Naive thymus-derived CD8-positive, alpha-beta T cell (primary cell): ENCODE measurements at places on chromosomes 13 and 19.

GRCh38 chr19:23002690-23003422 is at the start of gene ZNF728:
ZNF728 (minus strand) TSS chr19:23003176; CDS start chr19:23003030, 146 bp downstream.
- peaks cover 20% of the 10 kb centered on the region for H3K36me3 ChIP-seq
- H3K4me1 ChIP-seq: peaks cover 2% of the 10 kb centered on the region
- no peak within 1 kb of the TSS for H3K4me3 ChIP-seq

GRCh38 chr19:15911599-15912235 is 13.8 kb upstream of the CYP4F2 start:
- H3K27ac ChIP-seq: no peak overlapping the region
- no peak for DNase-seq
- peaks cover 11% of the 10 kb centered on the region for H3K36me3 ChIP-seq
- H3K27me3 ChIP-seq: peaks cover 45% of the 10 kb centered on the region
- H3K4me3 ChIP-seq: no peak overlapping the region
- H3K4me1 ChIP-seq: peaks cover 3% of the 10 kb centered on the region

DNA sequence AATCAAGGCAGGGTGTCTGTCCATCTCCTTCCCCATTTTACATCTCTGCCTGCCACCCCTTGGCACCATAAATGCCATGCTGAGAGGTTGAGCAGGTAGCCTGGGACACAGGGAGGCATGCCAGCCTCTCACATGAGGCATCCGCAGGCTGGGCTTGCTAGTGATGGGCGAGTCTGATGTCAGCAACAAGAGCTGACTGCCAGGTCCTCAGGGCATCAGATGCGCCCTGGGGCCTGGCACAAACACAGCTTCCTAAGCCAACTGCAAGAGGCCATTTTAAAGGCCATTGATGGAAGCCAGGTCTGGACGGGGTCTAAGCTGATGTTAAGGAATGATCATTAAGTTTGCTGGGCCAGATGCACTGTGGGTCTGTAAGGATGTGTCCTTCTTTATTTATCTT is 34.6 kb downstream of the MYH14 start:
- no peaks in the 10 kb centered on the region for H3K36me3 ChIP-seq
- peaks cover 29% of the 10 kb centered on the region for H3K27me3 ChIP-seq
- H3K4me1 ChIP-seq: no peaks in the 10 kb centered on the region
- no peak overlapping the region for H3K4me3 ChIP-seq

DNA sequence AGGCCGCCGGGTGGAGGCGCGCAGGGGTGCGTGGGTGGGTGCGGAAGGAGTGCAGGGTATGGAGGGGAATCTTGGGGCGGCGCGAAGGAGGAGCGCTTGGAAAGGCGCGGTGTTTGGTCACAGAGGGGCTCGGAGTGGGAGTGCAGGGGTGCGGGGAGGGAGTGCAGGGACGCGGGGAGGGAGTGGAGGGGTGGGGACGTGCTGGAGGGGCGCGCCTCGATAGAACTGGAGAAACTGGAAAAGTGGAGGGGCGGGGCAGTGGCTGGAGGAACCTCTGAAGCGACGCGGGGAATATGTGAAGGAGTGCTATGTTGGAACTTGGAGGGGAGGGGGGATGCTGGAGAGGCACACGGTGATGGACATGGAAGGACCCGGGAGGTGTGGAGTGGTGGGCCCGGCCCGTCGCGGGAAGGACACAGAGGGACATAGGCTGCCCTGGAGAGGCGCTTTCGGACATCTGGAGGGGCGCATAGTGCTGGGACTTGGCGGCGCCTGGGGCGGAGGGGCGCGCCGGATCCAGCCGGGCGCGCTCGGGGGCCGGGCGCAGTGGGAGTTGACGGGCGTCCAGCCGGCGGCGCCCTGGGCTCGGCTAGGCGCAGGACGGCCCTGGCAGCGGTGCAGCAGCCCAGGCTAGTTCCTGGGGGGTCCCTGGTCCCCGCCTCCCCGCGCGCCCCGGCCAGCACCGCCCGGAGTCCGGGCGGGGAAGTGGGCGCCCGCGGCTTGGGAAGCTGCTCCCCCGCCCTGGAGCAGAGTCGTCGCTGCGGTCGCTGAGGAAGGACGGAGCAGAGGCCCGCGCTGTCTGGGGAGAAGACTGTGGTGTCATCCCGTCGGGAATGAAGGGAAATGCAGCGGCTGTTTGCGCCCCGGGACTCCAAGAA is 20.8 kb upstream of the SGCG start:
- H3K27me3 ChIP-seq: peaks cover 31% of the 10 kb centered on the region
- peaks cover 2% of the 10 kb centered on the region for H3K4me1 ChIP-seq
- no peaks in the 10 kb centered on the region for H3K36me3 ChIP-seq
- DNase-seq: no peak
- no peak overlapping the region for H3K4me3 ChIP-seq

DNA sequence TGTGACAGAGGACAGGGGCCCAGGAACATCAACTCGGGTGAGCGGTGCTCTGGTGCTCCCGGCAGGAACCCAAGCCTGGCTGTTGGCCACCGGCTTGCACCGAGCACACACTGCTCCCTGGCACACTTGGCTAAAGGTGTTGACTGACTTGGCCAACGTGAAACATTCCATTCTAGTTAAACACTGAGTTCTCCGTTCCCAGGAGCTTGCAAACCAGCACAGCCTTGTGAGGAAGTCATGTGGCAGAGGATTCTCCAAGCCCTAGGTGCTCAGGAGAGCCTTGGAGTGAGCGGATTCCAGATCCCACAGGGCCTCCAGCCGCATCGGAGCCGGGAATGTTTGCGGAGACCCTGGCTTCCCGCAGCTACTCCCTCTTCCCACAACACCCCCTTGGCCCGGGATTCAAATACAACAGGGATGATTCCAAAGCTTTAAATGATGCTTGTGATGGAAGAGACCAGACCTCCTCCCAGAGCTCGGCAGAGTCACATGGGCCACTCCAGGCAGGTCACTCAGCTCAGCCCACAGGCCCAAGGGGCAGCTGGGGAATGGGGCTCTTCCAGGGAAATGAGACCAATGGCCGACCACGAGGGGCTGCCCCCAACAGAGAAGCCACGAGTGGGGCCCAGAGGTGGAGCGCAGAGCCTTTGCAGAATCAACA is 2.9 kb downstream of the C13orf46 start:
- H3K4me3 ChIP-seq: peak overlapping the region; percentile 20
- H3K36me3 ChIP-seq: peaks cover 3% of the 10 kb centered on the region
- H3K27me3 ChIP-seq: no peaks in the 10 kb centered on the region
- DNase-seq: no peak
- peak overlapping the region; percentile 86 for H3K27ac ChIP-seq

GRCh38 chr13:97387890-97388289 is 46.1 kb upstream of the RAP2A start:
- H3K27me3 ChIP-seq: no peaks in the 10 kb centered on the region
- no peak for DNase-seq
- no peak overlapping the region for H3K27ac ChIP-seq

DNA sequence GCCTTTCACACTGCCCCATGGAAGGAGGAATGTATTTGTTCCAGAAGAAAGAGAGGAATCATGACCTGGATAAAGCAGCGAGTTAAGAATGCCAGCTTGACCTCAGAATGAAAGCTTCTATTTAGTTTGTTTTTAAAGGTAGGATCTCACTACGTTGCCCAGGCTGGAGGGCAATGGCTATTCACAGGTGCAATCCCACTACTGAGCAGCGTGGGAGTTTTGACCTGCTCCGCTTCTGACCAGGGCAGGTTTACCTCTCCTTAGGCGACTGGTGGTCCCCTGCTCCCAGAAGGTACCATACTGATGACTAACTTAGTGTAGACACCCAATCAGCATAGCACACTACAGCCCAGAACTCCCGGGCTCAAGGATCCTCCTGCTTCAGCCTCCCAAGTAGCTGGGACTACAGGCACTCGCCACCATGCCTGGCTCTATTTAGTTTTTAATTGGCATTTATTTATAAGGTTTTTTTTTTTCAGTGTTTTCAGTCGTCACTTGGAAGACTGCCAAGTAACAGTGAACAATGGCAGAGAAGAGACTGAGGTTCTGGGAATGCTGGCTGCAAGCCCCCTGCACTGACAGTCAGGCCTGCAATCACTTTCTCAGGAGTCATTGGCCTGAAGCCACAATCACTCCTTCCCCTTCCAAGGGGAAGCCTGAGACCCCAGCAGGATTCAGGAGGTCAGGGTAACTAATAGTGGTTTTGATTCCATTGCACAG is 73.1 kb downstream of the EPS15L1 start:
- H3K27ac ChIP-seq: peak overlapping the region; percentile 60
- no peaks in the 10 kb centered on the region for H3K27me3 ChIP-seq
- H3K4me1 ChIP-seq: peaks cover 2% of the 10 kb centered on the region
- no peak overlapping the region for H3K4me3 ChIP-seq
- no peak for DNase-seq

GRCh38 chr19:799076-799881 is 2.0 kb downstream of the PTBP1 start:
- H3K36me3 ChIP-seq: peaks cover 32% of the 10 kb centered on the region
- H3K27ac ChIP-seq: peak overlapping the region; percentile 88
- DNase-seq: no peak
- H3K4me1 ChIP-seq: peaks cover 47% of the 10 kb centered on the region

DNA sequence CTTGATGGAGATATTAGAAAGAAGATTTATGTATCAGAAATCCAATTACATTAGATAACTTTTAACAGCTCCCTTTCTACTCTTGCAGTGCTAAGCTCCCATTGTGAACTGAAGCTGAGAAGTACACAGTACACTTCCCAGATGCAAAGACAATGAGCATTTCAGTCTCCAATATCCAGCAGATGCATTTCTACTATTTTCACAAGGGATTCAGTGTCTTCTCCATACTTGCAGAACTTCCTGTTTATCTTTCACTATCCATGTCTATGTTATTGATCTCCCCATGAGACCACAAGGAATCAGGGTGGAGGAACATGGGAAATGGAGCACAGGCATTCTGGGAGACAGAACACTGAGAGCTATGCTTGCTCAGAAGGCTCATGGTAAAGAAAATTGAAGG is 207.5 kb downstream of the ENOX1 start:
- no peaks in the 10 kb centered on the region for H3K4me1 ChIP-seq
- H3K27ac ChIP-seq: no peak overlapping the region

DNA sequence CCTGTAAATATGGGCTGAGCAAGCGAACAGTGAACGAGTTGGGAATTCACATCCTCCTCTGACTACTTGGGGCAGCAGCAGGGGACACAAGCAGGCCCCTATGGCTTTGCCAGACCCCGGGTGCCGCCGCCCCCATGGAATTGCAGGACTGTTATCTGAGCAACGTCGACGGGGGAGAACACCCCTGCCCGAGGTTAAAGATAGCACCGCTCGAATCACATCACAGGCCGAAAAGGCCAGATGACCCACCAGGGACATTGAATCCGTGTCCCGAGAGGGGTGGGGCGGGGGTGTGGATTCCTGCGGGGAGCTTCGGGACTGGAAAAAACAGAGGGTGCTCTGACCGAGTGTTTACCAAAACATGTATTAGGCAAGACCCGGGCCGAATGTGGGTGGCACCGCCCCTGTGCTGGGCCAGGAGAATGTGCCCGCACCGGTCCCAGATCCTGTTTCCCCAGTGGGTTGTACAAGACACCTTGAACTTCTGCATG is 9.1 kb downstream of the FEM1A start:
- no peak overlapping the region for H3K27ac ChIP-seq
- H3K4me1 ChIP-seq: peaks cover 22% of the 10 kb centered on the region
- no peak for DNase-seq
- H3K27me3 ChIP-seq: no peaks in the 10 kb centered on the region
- no peaks in the 10 kb centered on the region for H3K36me3 ChIP-seq

- DNase-seq: no peak
- no peak overlapping the region for H3K4me3 ChIP-seq
- peaks cover 64% of the 10 kb centered on the region for H3K4me1 ChIP-seq
- peak overlapping the region; percentile 14 for H3K27ac ChIP-seq
- H3K36me3 ChIP-seq: peaks cover 25% of the 10 kb centered on the region
Observed at GRCh38 chr19:10611907-10612306, 13.4 kb upstream of the SLC44A2 start.

GRCh38 chr13:63408331-63409189 is 1992.9 kb upstream of the PCDH20 start:
- no peaks in the 10 kb centered on the region for H3K36me3 ChIP-seq
- H3K27ac ChIP-seq: no peak overlapping the region
- no peak overlapping the region for H3K4me3 ChIP-seq
- DNase-seq: no peak
- H3K4me1 ChIP-seq: no peaks in the 10 kb centered on the region

GRCh38 chr13:26445092-26445491 is 112.4 kb upstream of the WASF3 start:
- DNase-seq: no peak
- H3K36me3 ChIP-seq: no peaks in the 10 kb centered on the region
- H3K27me3 ChIP-seq: peaks cover 18% of the 10 kb centered on the region
- H3K4me1 ChIP-seq: peaks cover 2% of the 10 kb centered on the region
- H3K27ac ChIP-seq: no peak overlapping the region
- H3K4me3 ChIP-seq: no peak overlapping the region

DNA sequence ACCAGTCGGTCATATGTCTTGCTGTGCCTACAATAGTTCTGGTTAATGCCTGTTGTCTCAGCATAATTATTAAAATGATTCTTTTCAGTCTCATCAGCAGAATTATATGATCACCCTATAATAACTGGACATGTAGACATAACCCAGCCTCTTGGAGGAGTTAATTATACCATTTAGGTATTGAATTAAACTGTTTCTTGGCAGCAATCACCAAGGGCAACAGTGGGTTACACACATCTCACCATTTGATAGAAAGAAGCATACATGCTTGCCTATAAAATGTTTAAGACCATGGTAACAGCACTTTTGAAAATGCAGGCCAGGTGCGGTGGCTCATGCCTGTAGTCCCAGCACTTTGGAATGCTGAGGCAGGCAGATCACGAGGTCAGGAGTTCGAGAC is 184.6 kb downstream of the RGCC start:
- H3K36me3 ChIP-seq: peaks cover 19% of the 10 kb centered on the region
- peaks cover 4% of the 10 kb centered on the region for H3K4me1 ChIP-seq
- H3K4me3 ChIP-seq: no peak overlapping the region

GRCh38 chr13:51714663-51715168 is 89.2 kb downstream of the DHRS12 start:
- no peak for DNase-seq
- peaks cover 4% of the 10 kb centered on the region for H3K36me3 ChIP-seq
- H3K27me3 ChIP-seq: no peaks in the 10 kb centered on the region

GRCh38 chr13:83056269-83056668 is 826.0 kb downstream of the SLITRK1 start:
- no peaks in the 10 kb centered on the region for H3K36me3 ChIP-seq
- H3K4me3 ChIP-seq: no peak overlapping the region
- no peaks in the 10 kb centered on the region for H3K27me3 ChIP-seq
- H3K4me1 ChIP-seq: no peaks in the 10 kb centered on the region
- DNase-seq: no peak

DNA sequence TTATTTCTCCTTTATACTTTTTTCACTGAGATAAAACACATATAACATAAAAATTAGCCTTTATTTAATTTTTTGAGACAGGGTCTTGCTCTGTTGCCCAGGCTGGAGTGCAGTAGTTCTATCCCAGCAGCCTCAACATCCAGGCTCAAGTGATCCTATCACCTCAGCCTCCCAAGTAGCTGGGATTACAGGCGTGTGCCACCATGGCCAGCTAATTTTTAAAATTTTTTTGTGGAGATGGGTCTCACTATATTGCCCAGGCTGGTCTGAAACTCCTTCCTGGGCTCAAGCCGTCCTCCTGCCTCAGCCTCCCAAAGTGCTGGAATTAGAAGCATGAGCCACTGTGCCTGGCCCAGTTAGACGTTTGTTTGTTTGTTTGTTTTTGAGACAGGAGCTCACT is 28.4 kb downstream of the CRTC1 start:
- H3K27ac ChIP-seq: no peak overlapping the region
- DNase-seq: no peak
- peaks cover 18% of the 10 kb centered on the region for H3K4me1 ChIP-seq
- H3K4me3 ChIP-seq: no peak overlapping the region
- no peaks in the 10 kb centered on the region for H3K27me3 ChIP-seq
- no peaks in the 10 kb centered on the region for H3K36me3 ChIP-seq
